ENCODE measurements at places on chromosomes 13 and 19.

DNA sequence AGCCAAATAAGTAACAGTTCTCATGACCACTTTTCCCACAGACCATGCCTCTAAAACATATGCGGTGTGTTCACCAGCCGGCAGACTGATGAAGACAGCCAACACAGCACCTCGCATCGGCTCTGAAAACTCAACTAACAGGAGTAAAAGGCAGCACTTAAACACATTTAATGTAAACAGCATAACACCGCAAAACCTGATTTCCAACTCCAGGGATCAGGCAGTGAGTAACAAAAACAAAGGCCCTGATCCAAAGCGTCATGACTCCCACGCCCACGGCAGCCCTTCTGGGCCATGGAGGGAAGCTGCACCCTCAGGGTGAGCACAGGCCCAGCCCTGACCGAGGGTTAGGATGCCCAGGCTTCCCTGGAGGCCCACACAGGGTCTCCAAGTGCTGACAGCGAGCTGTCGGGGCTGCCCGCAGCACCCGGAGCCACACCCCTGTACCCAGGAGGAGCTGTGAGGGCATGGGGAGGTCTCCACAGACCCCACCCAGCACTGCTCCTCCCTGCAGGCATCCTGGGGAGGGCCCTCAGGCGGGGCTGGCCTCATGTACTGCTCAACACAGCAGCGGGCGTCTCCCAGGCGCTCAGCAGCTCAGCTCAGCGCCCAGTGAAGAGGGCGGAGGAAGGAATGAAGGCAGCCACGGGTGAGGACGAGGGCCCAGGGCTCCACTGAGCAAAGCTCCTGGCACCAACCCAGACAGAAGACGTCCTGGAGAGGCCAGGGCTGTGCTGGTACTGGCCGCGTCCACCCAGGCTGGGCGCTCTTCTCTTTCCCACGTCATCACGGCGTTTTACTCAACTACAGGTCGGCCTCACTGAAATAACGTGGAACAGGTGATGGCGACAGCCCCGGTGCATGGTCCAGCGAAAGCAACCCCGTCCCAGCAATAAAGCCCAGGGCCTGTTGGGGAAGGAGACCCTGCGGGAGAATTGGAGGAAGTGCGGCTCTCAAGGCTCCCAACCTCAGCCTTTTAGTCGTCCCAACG is 53.7 kb downstream of the RASA3 start:
- DNase-seq, result peak; percentile 22

- DNase-seq, result no peak
Measured at GRCh38 chr19:44817725-44818465, 9.0 kb downstream of the BCAM start.

GRCh38 chr13:33352526-33352925 is 67.0 kb upstream of the STARD13 start:
- no peak for DNase-seq

GRCh38 chr19:50003810-50004419 is 21.3 kb downstream of the VRK3 start:
- DNase-seq, result peak; percentile 89

DNA sequence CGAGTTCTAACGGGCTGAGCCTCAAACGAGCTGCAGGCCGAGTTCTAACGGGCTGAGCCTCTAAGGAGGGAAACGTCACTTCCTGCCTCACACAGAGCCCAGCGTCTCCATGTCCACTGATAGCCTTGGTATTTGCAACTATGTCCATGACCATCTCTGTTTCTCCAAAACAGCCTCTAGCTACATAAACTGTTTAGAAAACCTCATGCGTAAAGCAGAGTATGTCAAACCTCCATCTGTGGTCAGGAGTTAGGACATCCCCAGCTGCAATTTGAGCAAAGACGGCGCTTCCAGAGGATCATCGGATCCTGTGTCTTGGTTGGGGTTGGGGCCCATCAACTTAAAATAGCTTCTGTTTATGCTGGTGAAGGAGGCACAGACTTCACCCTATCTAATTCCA is 20.8 kb downstream of the RASA3 start:
- no peak for DNase-seq

GRCh38 chr13:43304945-43305344 is 281.6 kb downstream of the DNAJC15 start:
- no peak for DNase-seq

- no peak for DNase-seq
Measured at GRCh38 chr13:97234236-97234635, 12.1 kb downstream of the MBNL2 start.

DNA sequence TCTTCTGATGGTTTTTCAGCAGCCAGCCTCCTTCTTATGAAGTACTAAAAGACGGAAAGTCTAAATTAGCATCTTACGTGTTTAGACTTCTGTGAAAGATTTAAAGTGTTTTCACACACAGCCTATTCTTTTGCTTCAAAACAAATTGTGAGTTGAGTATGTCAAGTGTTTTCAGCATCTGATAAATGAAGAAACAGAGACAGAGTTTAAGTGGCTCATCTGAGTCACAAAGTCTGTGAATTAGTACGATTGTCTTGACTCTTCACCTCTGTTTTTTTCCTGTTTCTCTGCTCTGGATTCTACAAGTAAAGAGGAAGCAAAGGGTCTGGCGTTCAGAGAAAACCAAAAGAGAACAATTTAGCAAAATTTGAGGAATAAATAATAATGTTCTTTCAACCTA is 116.4 kb downstream of the FRY start:
- DNase-seq, result no peak

DNA sequence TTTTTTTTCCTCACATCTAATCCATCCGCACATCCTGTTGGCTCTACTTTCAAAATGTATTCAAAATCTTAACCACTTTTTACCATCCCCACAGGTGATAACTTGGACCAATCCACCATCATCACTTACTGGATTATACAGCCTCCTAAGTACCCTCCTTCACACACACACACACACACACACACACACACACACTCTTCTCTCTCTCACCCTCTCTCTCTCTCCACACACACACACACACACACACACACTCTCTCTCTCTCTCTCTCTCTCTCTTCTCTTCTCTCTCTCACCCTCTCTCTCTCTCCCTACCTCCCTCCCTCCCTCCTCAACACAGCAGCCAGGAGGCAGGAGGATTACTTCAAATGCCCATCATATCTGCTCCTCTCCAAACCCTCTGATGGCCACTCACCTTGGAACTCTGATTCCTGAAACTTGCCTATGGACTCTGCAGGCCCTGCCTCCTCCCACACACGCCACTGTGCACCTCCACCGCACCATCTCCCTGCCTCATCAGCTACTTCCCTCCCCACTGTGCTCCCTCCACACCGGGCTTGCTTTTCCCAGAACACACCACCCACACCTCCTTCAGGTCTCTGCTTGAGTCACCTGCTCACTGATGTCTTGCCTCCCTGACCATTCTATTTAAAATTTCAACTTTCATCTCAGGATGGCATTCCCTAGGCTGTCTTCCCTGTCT is 39.7 kb downstream of the RCBTB2 start:
- DNase-seq, result no peak

DNA sequence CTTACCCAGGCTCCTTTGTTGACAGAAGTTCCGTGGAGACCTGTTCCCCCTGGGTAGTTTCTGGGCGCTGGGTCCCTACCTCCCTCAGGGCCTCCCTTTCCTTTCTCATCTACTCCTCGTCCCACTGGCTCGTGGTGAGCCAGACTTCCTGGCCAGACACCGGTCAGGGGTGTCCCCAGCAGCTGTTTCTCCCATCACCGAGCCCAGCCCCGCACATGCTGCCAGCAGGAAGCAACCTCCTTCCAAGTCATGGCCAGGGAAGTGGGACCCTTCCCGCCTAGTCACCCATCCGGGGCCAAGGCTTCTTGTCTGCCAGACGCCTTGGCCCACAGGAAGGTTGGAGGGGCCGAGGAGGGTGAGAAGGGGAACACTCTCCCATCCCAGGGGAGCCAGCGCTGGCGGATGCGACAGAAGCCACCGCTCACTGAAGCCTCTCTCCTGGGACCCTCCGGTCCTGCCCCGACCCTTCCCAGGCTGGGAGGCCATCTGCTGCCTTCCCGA is 5.7 kb downstream of the PAK4 start:
- no peak for DNase-seq

DNA sequence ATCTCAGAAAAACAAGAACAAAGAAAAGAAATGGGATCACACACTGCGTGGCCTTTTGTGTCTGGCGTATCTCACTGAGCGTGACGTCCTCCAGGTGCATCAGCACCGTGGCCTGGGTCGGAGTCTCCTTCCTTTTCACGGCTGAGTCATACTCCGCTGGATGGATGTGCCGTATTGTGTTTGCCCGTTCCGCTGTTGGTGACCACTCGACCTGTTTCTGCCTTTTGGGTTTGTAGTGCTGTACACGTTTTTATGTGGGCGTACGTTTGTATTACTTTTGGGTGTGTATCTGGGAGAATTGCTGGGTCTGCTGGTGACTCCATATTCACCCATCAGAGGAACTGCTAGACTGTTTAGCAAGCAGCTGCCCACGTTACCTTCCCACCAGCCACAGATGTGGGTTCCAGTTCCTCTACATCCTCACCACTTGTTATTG is 11.4 kb downstream of the ARID3A start:
- DNase-seq, result no peak

- no peak for DNase-seq
Measured at GRCh38 chr13:38970380-38971051, 20.1 kb downstream of the STOML3 start.

DNA sequence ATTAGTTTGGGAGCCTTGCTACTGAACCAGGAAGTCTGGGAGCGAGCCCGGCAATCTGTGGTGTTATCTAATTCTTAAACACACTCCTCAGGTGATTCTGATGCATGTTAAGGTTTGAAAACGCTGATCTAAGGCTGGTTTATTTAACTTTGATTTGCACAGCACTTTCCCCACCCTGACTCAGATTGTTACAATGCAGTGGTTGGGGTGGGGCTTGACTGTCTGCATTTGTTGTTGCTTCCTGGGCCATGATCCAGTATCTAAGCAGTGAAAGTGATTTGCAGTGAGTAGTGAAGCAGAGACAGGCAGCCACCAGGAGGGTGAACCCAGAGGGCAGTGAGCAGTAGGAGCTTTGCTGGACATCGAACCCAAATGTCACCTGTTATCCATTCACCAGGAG is 81.6 kb upstream of the ARGLU1 start:
- DNase-seq, result no peak

DNA sequence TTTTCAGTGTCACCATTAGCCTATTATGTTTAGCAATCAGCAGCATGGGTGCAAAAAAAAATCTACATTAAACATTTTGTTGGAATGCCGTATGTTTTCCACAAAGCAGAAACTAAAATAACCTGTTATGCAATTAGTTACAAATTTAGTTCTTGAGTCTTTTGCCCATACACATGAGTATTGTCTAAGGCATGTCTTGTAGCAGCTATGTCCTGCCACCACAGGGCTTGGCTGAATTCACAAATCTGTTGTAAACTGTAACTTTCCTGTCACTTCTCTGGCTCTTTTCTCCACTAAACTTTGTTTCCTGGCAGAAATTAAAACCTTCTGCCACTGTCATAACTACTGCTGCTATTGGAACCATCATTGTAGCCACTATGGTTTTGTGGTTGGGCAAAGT is 277.9 kb upstream of the SPRY2 start:
- no peak for DNase-seq

GRCh38 chr13:102275969-102276368 is 125.9 kb downstream of the FGF14 start:
- DNase-seq, result no peak

- no peak for DNase-seq
Measured at GRCh38 chr19:14063105-14063504, 1.2 kb upstream of the PALM3 start.

- no peak for DNase-seq
Measured at GRCh38 chr13:100347968-100348367, 240.6 kb downstream of the GGACT start.

DNA sequence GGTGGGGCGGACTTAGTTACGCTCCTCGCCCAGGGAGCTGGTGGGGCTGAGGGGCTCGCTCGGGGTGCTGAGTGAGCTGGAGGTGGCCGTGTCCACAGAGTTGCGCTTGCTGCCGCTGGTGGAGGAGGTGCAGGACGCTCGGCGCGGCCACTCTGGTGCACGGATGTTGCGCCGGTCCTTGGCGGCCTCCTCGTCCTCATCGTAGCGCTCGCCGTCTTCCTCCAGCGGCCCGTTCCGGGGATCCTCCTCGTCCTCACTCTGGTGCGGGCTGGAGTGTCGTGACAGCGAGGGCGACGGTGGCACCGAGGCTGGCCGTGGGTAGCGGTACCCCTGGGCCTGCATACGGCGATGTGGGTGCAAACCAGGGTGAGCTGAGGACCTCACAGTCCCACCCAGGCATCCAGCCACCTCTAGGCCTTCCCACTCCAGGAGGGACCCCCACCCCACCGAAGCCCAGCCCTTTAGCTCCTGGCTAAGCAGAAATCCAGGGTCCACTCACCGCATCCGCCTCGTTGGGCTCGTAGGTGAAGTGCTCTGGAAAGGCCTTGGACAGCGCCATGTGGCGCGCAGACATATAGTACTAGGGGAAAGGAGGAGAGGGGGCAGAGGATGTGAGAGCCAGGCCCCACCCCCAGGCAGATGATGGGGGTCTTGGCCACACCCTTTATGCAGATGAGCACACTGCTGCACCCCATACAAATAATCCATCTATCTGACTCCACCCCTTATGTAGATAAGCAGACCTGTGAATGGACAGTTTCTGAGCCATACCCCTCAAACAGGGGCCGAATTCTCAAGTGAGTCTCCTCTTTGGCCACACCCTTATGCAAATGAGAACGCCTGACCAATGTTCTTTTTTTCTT is 4.4 kb downstream of the FTL start:
- DNase-seq, result no peak

- DNase-seq, result no peak
Measured at GRCh38 chr13:30907121-30907861, 1.2 kb downstream of the MEDAG start.

DNA sequence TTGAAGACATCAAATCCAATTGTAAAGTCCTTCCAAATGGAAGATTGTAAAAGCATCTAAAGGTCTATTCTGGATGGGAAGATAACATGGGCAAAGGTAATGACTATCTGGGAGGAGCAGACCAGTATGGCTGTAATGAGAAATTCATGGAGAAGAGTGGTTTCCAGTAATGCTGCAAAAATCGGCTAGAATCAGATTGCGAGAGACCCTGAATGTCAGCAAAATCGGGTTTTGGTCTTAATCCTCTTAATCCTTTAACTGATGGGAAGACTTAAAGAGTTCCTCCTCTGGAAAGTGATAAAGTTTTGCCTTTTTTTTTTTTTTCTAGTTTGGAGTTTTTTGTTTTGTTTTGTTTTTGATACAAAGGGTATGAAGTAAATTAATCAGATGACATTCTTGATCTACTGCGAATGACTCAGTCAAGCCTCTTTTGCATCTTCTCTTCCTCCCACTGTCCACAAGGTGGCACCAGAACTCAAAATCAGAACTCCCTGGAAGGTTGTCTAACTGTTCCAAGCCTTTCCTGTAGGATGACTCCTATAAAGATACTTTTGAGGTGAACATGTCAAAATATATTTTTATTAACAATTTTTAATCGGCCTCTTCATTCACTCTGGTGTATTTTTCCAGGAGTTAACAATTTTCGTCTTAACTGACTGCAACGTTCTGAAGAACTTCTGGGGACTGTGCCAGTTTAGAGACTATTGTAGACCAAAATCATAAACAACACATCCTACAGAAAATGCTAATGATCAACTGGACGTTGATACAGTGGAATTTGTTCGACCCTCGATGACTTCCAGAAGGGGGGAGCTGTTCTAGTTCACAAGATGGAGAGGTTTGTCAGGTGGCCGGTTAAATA is 213.3 kb upstream of the MIR17HG start:
- DNase-seq, result peak; percentile 48

- DNase-seq, result no peak
Measured at GRCh38 chr13:23856008-23856750, 33.0 kb downstream of the MIPEP start.
